ENCODE measurements at places on chromosomes 3 and 15.

- DNase-seq = no peak
Measured at GRCh38 chr15:81113861-81114291, 20.2 kb upstream of the CFAP161 start.

GRCh38 chr3:192303235-192303634 is 424.1 kb downstream of the FGF12 start:
- no peak for DNase-seq

DNA sequence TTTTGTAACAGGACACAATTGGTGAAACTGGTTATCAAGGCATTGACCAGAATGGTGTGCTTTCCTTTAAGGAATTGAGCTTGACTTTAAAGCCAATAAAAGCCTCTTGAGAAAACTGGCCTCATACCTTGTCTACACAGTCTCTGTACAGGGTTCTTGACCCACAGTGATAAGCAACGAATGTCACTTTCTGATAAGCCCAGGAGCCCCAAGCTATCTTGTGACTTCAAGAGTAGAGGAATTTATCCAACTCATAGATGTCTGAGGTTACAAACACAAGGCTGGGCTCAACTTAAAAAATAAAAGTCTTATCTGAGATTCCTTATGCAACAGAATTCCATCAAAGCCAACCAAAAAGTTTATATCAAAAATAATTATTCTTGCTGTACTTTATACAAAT is 212.1 kb downstream of the GBE1 start:
- no peak for DNase-seq

DNA sequence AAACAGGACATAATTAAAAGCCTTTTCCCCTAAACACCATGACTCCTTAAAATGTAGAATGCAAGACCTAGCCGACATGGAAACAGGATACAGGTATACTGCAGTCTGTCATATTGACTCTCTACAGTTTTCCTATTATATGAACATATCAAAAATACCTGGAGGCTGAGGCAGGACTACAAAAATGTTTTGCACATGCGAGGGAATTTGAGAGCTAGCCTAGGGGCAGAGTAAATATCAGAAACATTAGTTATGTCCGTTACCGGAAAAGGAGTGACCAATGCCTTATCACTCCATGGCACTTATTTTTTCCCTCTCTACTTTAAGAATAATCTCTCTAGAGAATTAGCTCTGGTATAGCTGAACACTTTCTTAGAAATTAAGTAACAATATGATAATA is 732.3 kb downstream of the TUSC7 start:
- DNase-seq = no peak

DNA sequence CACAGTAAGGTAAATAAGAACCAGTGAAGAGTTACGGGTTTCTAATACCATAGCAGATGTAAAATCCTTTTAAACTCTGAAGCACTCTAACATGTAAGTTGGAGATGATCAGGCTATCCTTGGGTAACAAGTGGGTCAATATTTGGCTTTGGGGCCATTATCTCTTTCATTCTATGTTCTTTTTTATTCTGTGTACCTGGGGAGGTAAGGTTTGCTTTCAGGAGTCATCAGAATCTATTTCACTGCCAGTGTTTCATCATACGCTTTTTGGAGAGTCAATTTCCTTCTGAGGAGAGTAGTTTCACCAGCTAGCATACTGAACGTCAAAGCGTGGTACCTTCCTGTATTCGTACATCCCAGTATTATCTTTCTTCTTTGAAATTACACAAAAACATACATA is 166.5 kb downstream of the GMNC start:
- DNase-seq = no peak

GRCh38 chr3:124935794-124936542 is 1.4 kb upstream of the MUC13 start:
- DNase-seq = no peak
